Stomach (tissue), 19 donors: ENCODE measurements at places on chromosomes 2 and 18. TPM values are rescaled to one million over a fixed set of nuclear protein-coding genes. Genes with fewer than 3 reads are reported as not detected.
A peak's percentile ranks its signal among the peaks of the same experiment; 100 is the strongest.

- H3K36me3 ChIP-seq: peaks cover 4% of the 10 kb centered on the region
- peaks cover 44% of the 10 kb centered on the region for H3K4me1 ChIP-seq
- DNase-seq: peak; percentile 9
- no peak overlapping the region for H3K4me3 ChIP-seq
- H3K27me3 ChIP-seq: no peaks in the 10 kb centered on the region
- peak overlapping the region; percentile 26 for H3K27ac ChIP-seq
Measured at GRCh38 chr2:234964631-234965461, 13.0 kb downstream of the SH3BP4 start.

GRCh38 chr2:241943209-241943850 lies 73.8 kb downstream of the RTP5 start:
- H3K27ac ChIP-seq: no peak overlapping the region
- H3K4me1 ChIP-seq: no peaks in the 10 kb centered on the region
- no peaks in the 10 kb centered on the region for H3K36me3 ChIP-seq
- H3K27me3 ChIP-seq: peaks cover 14% of the 10 kb centered on the region

DNA sequence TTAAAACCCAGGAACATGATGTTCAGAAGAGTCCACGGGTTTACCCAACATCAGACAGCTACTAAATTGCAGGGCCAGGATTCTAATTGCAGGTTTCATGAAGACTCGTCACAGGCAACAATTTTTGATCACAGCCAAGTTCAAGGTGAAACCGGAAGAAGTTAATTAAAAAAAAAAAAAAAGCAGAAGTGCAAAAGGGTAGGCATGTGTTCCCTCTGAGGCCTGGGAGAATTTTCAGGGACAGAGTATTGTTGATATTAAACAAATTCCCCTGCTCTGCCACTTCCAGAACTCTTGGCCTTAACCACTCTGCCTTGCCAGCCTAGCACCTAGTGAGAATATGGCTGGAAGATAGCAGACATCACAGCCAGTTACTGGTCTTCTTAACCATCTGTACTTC lies 99.4 kb upstream of the TRIB2 start:
- no peaks in the 10 kb centered on the region for H3K36me3 ChIP-seq
- H3K27ac ChIP-seq: no peak overlapping the region
- H3K4me1 ChIP-seq: peaks cover 11% of the 10 kb centered on the region
- no peak overlapping the region for H3K4me3 ChIP-seq
- no peaks in the 10 kb centered on the region for H3K27me3 ChIP-seq

The IGFBP5 gene
- total RNA-seq: 628 TPM

GRCh38 chr2:23399674-23400261 lies 14.8 kb downstream of the KLHL29 start:
- H3K4me3 ChIP-seq: no peak overlapping the region
- DNase-seq: no peak
- H3K27ac ChIP-seq: no peak overlapping the region
- H3K4me1 ChIP-seq: peaks cover 13% of the 10 kb centered on the region
- H3K27me3 ChIP-seq: no peaks in the 10 kb centered on the region
